WTC11 (cell line): ENCODE measurements at places on chromosomes 7 and 10. TPM values are rescaled to one million over a fixed set of nuclear protein-coding genes. Genes with fewer than 3 reads are reported as not detected.

TIMM23B gene
- 18.4 to 19.9 TPM (median 18.7 TPM) in 3 replicates for total RNA-seq

MAPK8 gene
- 52.9 to 58.7 TPM (median 56.6 TPM) in 3 replicates for total RNA-seq

MTURN gene
- 5.0 to 6.4 TPM (median 5.4 TPM) in 3 replicates for total RNA-seq

HKDC1 gene
- total RNA-seq = 0.09 TPM in 2 of 3 replicates, not detected in the other

IGFBP3 gene
- 2.9 to 4.9 TPM (median 4.3 TPM) in 3 replicates for total RNA-seq

CADPS2 gene
- total RNA-seq = 10.2 to 12.2 TPM (median 11.5 TPM) in 3 replicates

KCNMA1 gene
- 4.1 to 7.3 TPM (median 5.3 TPM) in 3 replicates for total RNA-seq

INMT gene
- 3.5 to 5.6 TPM (median 4.4 TPM) in 3 replicates for total RNA-seq

SYNPO2L gene
- 0.11 to 0.22 TPM (median 0.18 TPM) in 3 replicates for total RNA-seq

HOXA9 gene
- total RNA-seq = not detected in 3 replicates

TMEM178B gene
- total RNA-seq = 18.0 to 22.3 TPM (median 20.4 TPM) in 3 replicates

ITGA8 gene
- total RNA-seq = 0.02 TPM in 1 of 3 replicates, not detected in the others

SSMEM1 gene
- total RNA-seq = not detected in 3 replicates

DNA sequence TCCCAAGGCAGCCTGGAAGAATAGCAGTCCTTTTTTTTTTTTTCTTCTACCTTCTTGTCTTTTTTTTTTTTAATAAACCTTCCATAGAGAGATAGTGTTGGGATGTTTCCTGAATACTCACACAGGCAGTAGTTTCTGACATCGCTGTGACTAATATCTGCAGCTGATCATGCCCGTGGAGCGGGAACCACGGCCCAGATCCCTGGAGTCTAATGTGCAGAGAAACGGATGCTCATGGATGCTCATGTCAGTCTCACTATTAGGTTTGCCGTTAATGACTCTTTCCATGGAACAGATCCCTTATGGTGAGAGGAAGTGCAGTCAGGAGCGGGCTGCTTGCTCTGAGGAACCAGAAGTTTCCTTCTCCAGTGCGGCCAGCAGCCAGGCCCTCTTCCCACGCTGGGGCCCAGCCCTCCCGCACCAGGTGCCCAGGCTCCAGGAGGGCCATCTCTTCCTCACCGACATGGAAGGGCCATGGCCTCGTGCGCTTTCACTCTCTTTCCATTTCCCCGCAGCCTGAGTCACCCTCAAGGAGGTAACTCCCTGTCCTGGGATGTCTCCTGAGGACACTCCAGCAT, 132.5 kb downstream of the WDR37 start:
- H3K4me3 ChIP-seq = no peak overlapping the region
- no peak overlapping the region for H3K27ac ChIP-seq
- peak; percentile 3 for DNase-seq
- H3K4me1 ChIP-seq = peaks cover 8% of the 10 kb centered on the region
- no peaks in the 10 kb centered on the region for H3K36me3 ChIP-seq

- H3K36me3 ChIP-seq = no peaks in the 10 kb centered on the region
- H3K4me3 ChIP-seq = no peak overlapping the region
- DNase-seq = no peak
- H3K27me3 ChIP-seq = no peaks in the 10 kb centered on the region
Observed at GRCh38 chr10:50395271-50395670, 144.0 kb upstream of the ASAH2 start.

GRCh38 chr7:148041156-148041555, 549.4 kb upstream of the C7orf33 start:
- H3K36me3 ChIP-seq = no peaks in the 10 kb centered on the region
- no peaks in the 10 kb centered on the region for H3K4me1 ChIP-seq
- DNase-seq = no peak
- H3K27ac ChIP-seq = no peak overlapping the region
- no peak overlapping the region for H3K4me3 ChIP-seq

- H3K4me3 ChIP-seq = no peak overlapping the region
- H3K4me1 ChIP-seq = peaks cover 80% of the 10 kb centered on the region
- no peak for DNase-seq
- no peak overlapping the region for H3K27ac ChIP-seq
Observed at GRCh38 chr10:86798025-86798424, 41.6 kb downstream of the BMPR1A start.

- H3K27me3 ChIP-seq = no peaks in the 10 kb centered on the region
- no peak overlapping the region for H3K27ac ChIP-seq
- peaks cover 8% of the 10 kb centered on the region for H3K4me1 ChIP-seq
- no peaks in the 10 kb centered on the region for H3K36me3 ChIP-seq
Observed at GRCh38 chr10:3866332-3866731, 81.3 kb upstream of the KLF6 start.

- H3K4me3 ChIP-seq = no peak overlapping the region
- no peaks in the 10 kb centered on the region for H3K36me3 ChIP-seq
- DNase-seq = no peak
- no peak overlapping the region for H3K27ac ChIP-seq
- H3K27me3 ChIP-seq = no peaks in the 10 kb centered on the region; the same call in 1 of the 2 replicates
Observed at GRCh38 chr10:79407811-79408795, 37.3 kb downstream of the ZCCHC24 start.

DNA sequence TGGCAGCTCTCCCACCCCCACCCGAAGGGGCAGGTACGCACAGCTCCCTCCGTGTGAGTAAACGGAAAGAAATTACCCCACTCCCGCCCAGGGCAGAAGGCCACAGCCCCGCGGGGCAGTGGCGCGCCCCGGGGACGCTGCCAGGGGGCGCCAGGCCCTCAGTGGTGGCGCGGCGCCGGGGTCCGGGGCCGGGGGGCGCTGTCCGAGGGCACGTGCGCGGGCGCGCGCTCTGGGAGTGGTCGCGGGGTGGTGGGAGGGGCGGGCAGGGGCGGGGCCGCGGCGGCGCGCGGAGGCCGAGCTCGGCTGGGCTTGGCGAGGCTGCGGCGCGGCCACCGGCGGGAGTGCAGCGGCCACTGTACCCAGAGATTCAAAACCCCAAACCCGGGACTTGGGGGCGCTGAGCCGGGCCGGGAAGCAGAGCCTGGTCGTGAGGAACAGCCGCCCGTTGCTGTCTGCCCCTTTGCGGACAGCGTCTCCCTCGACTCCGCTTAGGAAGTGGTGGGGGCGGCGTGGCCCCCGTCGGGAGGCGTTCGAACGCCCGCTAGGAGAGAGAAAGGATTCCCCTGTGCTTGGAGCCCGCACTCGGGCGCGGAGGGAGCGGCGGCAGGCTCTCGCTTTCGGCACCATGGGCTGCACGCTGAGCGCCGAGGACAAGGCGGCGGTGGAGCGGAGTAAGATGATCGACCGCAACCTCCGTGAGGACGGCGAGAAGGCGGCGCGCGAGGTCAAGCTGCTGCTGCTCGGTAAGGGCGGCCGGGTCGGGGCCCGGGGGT, at the start of gene GNAI1:
TSS of gene GNAI1 (plus strand) at position 296 of the 773 bp plus-strand sequence. CDS start at position 626, 330 bp downstream.
- peak within 1 kb of the TSS; percentile 99 for H3K4me3 ChIP-seq
- peak; percentile 80 for DNase-seq
- peaks cover 15% of the 10 kb centered on the region for H3K27me3 ChIP-seq

GRCh38 chr10:1485357-1485756, 252.0 kb downstream of the ADARB2 start:
- no peak for DNase-seq
- no peak overlapping the region for H3K27ac ChIP-seq
- no peak overlapping the region for H3K4me3 ChIP-seq
- peaks cover 30% of the 10 kb centered on the region for H3K4me1 ChIP-seq

- H3K4me3 ChIP-seq = no peak overlapping the region
- DNase-seq = no peak
- H3K36me3 ChIP-seq = no peaks in the 10 kb centered on the region
- no peaks in the 10 kb centered on the region for H3K4me1 ChIP-seq
- no peaks in the 10 kb centered on the region; the same call in 1 of the 2 replicates for H3K27me3 ChIP-seq
Observed at GRCh38 chr10:109737626-109738025, 185.7 kb downstream of the XPNPEP1 start.

DNA sequence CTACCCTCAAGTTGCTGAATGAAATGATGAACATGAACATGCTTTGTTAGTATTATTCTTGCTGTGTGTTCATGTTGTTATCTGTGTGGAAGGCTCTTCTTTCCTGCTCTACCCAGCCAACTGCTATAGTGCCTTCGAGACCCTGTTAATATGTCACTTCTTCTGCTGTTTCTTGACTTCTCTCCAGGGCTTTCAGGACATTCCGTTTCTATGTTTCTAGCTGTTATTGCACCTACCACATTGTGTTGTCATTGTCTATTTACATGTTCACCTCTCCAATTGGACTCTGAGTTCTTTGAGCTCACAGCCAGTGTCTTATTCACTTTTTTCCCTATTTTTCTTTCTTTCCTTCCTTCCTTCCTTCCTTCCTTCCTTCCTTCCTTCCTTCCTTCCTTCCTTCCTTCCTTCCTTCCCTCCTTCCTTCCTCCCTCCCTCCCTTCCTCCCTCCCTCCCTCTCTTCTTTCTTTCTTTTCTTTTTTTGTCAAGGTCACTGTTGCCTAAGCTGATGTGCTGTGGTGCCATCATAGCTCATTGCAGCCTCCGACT, 40.4 kb downstream of the BAMBI start:
- no peak overlapping the region for H3K27ac ChIP-seq
- no peak overlapping the region for H3K4me3 ChIP-seq
- H3K36me3 ChIP-seq = 0 out of 2 replicates have a peak, but pooled peaks cover 2% of the 10 kb centered on the region
- peaks cover 18% of the 10 kb centered on the region for H3K27me3 ChIP-seq
- peaks cover 17% of the 10 kb centered on the region for H3K4me1 ChIP-seq

DNA sequence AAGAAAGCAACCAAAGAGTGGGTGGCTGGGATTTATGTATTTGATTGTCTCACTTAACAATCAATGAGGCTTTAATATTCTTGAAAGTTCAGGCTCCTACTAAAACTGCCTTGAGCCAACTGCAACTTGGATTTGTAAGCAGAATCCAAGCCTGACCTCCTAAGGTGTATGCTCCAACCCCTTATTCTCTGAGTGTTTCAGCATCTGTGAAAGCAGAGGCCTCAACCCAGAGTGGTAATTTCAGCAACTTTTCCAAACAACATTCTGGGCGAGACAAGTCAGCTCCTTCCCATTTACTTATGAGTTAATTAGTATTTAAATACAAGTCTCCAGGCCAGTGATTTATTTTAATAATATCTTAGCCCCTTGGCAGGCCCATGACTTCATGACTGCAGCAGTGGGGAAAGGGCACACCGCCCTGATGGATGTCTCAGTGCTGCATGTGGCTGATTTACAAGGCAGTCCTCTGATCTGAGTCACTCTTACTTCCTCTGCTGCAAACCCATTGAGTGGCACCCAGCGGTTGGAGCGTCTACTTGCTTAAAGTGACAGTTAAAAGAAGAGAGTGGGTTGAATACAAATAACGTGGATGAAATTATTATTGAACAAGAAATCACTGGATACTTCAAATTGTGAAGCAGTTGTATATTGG, 209.1 kb downstream of the TRIL start:
- no peaks in the 10 kb centered on the region for H3K36me3 ChIP-seq
- no peak overlapping the region for H3K4me3 ChIP-seq
- no peak for DNase-seq
- no peak overlapping the region for H3K27ac ChIP-seq

GRCh38 chr10:3020311-3020710, 47.0 kb upstream of the PFKP start:
- no peak overlapping the region for H3K4me3 ChIP-seq
- no peak overlapping the region for H3K27ac ChIP-seq
- no peaks in the 10 kb centered on the region for H3K4me1 ChIP-seq
- H3K27me3 ChIP-seq = peaks cover 24% of the 10 kb centered on the region
- H3K36me3 ChIP-seq = 0 out of 2 replicates have a peak, but pooled peaks cover 3% of the 10 kb centered on the region

DNA sequence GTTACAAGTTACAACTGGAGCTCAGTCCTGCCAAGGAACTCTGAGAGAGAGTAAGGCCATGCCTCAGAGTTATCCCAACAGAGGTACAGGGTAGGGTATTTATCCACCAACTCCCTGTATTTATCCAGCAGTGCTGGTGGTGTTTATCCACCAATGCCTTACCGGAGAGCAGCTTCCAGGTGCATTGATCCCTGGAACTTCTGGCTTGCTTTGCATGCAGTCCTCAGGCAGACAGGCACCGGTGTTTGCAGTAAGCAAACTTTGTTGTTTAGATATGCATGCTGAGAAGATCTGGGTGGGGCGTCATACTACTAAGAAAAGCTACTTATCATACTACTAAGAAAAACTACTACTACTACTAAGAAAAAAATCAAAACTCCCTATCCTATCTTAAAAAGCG, 92.4 kb downstream of the CYP26A1 start:
- peak overlapping the region; percentile 37; the same call in 1 of the 2 replicates for H3K27ac ChIP-seq
- peaks cover 12% of the 10 kb centered on the region; the same call in 1 of the 2 replicates for H3K27me3 ChIP-seq
- H3K4me3 ChIP-seq = no peak overlapping the region
- H3K36me3 ChIP-seq = peaks cover 22% of the 10 kb centered on the region

GRCh38 chr7:102097601-102098161, 189.0 kb upstream of the SH2B2 start:
- no peak for DNase-seq
- peaks cover 35% of the 10 kb centered on the region for H3K4me1 ChIP-seq
- peak overlapping the region; percentile 87 for H3K27ac ChIP-seq
- peaks cover 8% of the 10 kb centered on the region for H3K36me3 ChIP-seq
- H3K4me3 ChIP-seq = no peak overlapping the region

GRCh38 chr7:134362587-134363483, 46.1 kb upstream of the SLC35B4 start:
- no peaks in the 10 kb centered on the region for H3K36me3 ChIP-seq
- H3K4me1 ChIP-seq = no peaks in the 10 kb centered on the region
- H3K27me3 ChIP-seq = peaks cover 12% of the 10 kb centered on the region
- no peak overlapping the region for H3K4me3 ChIP-seq
- no peak overlapping the region for H3K27ac ChIP-seq
- no peak for DNase-seq

GRCh38 chr10:71799608-71800453, 26.5 kb upstream of the VSIR start:
- peaks cover 9% of the 10 kb centered on the region for H3K27me3 ChIP-seq
- no peaks in the 10 kb centered on the region for H3K4me1 ChIP-seq
- H3K27ac ChIP-seq = no peak overlapping the region
- H3K4me3 ChIP-seq = no peak overlapping the region
- no peaks in the 10 kb centered on the region for H3K36me3 ChIP-seq
- DNase-seq = no peak
